ENCODE measurements at places on chromosomes 5 and 9. TPM values are rescaled to one million over a fixed set of nuclear protein-coding genes. Genes with fewer than 3 reads are reported as not detected.

GRCh38 chr5:144247131-144247530, 76.5 kb downstream of the KCTD16 start:
- no peak for DNase-seq

DNA sequence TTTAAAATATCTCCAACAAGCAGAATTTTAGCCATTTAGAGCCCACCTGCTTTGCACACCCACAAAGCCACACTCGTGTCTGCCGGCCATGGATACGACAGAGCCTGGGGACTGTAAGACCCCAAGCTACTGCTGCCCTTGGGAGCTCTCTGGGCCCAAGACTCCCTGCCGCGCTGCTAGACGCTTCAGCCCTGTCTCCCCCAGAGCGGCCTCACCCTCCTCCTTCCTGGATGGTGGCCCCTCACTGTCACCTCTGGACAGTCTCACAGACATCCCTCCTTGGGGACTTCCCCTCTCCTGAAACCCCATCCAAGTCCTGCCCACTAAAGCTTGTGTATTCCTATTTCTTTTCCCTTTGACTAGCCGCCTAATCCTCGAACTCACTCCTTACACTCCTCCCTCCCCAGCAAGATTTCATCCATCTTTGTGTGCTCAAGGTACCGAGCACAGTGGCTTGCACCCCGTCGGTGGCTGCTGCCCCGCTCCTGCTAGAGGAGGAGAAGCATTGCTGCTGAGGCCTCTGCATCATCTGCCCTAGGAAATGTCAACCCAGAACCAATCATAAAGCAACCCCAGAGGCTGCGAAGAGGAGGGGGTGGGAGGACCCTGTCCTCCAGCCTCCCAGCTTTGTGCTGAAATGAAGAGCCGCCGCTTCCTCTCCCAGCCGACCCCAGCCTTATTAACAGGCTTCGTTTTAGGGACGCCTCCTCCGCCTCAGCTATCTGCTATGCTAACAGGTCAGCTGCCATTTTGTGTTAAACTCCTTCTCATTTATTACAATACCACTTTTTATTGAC, 71.2 kb downstream of the CFAP77 start:
- no peak for DNase-seq

IFNA2 gene
- not detected for polyA plus RNA-seq

GRCh38 chr9:127116088-127116726, 6.2 kb downstream of the ANGPTL2 start:
- DNase-seq: no peak

DNA sequence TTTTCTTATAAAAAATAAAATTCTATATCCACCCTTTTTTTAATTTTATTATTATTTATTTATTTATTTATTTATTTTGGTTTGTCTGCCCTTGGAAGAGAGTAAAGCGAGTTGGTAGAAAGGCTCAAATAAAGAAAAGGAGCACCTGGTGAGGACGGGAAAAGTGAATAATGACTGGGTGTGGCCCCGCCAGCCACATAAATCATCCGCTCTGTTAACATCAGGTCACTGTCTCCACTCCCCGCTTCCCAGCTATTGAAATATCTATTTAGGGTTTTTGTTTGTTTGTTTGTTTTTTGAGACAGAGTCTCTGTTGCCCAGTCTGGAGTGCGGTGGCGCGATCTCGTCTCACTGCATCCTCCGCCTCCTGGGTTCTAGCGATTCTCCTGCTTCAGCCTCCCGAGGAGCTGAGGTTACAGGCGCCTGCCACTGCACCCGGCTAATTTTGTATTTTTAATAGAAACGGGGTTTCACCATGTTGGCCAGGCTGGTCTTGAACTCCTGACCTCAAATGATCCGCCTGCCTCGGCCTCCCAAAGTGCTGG, 844 bp downstream of the POLR3G start:
- DNase-seq: no peak

DNA sequence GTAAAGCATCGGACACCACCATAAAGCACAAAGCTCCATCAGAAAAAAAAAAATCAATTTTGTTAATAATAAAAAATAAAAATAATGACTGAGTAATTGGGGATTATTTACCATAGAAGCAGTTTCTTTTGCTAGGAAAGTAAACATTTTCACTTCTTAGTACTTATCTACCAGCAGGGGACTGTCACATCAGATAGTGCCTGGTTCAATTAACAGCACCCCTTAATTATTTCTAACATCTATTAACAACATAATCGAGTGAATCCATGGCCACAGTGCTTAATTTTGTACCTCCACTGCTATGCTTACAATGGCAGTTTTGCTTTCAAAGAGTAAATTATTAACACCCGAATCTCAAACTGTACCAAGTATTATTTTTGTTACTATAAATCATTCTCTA, 221.7 kb downstream of the SMARCA2 start:
- no peak for DNase-seq

DNA sequence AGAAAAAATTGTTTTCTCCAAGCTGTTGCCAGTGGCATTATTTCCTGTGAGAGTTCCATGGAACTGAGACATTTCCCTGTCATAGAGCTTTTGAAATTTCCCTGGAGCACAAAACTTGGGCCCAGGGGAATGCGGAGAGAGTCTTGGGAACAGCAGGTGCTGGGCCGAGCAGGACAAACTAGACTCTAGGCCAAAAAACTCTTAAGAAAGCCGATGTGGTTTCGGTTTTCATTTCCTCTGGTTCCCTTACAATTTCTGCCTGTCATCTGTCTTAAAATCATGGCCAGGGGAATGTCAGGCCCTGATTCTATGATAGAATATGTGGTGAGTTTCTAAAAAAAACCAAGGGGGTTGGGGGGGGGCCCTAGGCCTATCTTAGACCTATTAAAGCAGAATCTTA, 4.6 kb downstream of the SLC35A4 start:
- no peak for DNase-seq

ZNF300 gene
- 53.0 TPM for polyA plus RNA-seq

SVEP1 gene
- polyA plus RNA-seq: 6.2 TPM

- DNase-seq: no peak
Measured at GRCh38 chr5:165296401-165297130, 1791.1 kb downstream of the MAT2B start.

- DNase-seq: peak; percentile 31
Measured at GRCh38 chr5:170638454-170639220, 134.8 kb downstream of the KCNIP1 start.

GRCh38 chr5:33631786-33632185, 191.0 kb downstream of the TARS1 start:
- no peak for DNase-seq

FAM163B gene
- 0.12 TPM for polyA plus RNA-seq

GRCh38 chr9:33135470-33135958, 31.6 kb downstream of the B4GALT1 start:
- no peak for DNase-seq

PAPPA gene
- polyA plus RNA-seq: 3.5 TPM

- DNase-seq: no peak
Measured at GRCh38 chr9:93054758-93055704, 3.5 kb upstream of the SUSD3 start.

DNA sequence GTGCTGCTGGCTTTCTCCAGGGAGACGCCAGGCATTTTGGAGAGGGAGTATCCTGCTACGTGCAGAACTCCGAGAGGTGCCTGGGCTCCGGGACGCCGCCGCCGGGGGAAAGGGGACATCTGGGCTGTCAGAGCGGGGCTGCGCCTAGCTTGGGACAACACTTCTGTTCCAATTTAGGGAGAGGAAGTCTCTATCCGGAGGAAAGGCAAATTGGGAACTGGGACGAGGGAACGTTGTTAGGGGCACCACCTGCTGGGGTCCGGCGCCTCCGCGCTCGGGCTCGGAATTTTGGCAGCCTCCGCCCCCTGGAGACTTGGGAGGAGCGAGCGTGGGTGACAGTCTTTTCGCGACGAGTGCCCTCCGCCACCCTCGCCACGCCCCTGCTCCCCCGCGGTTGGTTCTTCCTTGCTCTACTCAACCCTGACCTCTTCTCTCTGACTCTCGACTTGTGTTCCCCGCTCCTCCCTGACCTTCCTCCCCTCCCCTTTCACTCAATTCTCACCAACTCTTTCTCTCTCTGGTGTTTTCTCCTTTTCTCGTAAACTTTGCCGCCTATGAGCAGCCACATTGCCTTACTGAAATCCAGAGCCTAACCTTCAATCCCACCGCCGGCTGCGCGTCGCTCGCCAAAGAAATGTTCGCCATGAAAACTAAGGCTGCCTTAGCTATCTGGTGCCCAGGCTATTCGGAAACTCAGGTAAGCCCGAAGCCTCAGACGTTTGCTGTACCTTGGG, 1.6 kb downstream of the TSLP start:
- peak; percentile 20 for DNase-seq

DNA sequence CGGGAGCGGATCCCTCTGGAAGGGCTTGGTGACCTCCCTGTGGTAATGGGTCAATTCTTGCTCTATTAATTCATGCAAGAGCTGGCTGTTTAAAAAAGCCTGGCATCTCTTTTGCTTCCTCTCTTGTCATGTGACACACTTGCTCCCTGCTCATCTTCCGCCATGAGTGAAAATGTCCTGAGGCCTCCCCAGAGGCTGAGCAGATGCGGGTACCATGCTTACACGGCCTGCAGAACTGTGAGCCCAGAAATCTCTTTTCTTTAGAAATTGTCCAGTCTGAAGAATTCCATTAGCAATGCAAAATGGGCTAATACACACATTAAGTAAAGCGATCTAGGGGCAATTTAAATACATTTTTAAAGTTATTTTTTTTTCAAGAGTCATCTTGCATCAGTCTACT, 48.7 kb upstream of the CDK20 start:
- no peak for DNase-seq

UAP1L1 gene
- 6.9 TPM for polyA plus RNA-seq

DNA sequence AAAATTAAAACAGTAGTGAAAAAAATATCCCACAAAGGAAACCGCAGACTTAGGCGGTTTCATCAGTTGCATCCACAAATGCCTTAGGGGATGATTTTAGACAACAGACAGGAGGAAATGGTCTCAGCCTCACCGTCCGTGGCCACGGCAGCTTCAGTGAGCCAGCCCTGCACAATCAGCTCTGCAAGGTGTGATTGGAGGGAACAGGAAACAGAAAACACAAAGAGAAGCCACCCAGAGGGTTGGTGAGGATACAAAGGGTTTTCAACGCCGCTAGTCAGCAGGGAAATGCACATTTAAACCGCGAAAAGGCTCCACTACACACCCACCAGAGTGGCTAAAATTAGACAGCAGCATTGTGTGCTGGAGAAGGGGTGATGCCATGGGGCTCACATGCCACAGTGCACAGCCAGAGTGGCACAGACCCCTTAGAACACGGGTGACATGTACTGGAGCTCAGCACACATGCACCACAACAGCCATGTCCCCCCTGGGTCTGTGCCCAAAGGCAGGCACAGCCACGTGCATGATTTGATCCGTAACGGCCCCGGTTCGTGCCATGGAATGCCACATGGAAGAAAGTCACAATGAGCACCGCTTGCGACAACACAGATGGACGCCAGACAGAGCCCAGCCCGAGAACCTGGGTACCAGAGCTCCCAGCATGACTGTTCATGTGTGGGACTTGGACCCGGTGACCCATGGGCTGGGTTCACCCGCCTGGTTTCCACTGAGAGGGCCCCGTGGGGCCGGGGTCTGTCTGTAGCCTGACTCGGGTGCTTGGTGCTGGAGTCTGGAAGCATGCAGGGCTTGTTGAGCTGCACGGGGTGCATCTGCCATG, 18.3 kb upstream of the TERT start:
- DNase-seq: no peak

DNA sequence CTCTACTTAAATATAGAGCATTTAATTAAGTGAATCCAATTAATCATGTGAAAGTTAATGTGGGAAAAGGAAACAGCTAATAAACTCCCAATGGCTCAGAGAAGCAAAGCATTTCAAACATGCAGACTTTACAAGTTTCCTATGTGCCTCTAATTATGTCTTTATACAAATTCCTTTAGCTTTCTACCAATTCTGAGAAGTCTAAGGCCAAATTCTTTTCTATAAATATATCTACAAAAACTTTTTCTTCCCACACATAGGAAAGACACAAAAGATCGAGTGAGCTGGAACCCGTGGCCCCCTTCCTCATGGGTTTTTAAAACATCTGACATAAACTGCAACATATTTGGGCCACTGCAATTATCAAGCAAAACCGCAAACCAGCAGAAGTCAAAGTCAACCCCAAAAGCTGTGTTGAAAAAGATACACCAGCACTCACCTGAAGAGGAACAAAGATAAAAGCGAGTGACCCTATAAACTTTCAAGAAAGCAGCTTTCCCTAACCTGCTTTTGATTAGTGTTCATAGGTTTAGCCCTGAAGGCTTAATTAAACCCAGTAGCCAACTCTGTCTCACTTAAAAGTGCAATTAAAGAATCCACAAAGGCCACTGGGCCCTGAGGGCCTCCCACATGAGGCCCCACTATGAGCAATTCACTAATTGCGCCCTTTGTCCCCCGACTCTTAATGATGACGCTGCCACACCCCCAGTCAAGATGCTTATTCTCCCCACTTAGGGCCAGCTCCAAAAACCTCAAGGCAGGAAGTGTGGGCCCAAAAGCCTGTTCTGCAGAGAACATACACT, 12.1 kb downstream of the SEMA5A start:
- DNase-seq: no peak

GPR150 gene
- polyA plus RNA-seq: 0.07 TPM

DNA sequence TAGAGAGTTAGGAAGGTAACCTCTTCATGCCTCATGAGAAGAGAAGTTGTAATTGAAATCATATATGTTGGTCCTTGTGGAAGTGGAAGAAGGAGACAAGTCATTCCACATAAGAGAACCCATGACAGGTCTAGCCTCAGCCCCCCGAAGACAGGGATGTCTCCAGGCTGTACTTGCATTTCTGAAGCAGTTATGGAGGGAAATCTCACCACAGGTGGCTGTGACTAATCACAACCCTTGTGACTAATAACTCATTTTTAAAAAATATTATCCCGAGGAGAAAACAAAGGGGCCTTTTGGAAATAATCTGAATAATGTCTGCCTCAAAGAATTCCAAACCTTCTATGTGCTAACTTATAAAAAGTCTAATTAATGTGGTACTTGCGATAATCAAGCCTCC, 262.1 kb upstream of the RPS23 start:
- no peak for DNase-seq

GRCh38 chr5:7794823-7795222, 56.1 kb downstream of the CFAP90 start:
- DNase-seq: no peak

DNA sequence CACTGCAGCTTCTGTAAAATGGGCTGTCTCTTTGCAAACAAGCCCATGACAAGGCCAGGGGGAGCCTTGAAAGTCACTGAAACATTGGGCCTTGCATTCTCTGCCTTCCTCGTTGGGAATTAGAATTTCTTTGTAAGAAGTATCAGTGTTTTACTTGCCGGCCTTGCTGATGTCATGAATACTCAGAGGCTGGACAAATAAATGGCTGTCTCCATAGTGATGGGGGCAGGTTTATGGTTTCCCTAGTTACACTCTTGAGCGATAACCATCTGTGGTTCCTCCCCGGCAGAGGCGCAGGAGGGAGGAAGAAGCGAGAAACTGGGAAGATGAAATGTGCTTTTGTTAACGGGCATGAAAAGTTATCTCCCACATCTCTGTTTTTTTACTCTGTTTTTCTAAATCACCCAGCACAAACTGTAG, 272.7 kb upstream of the PANK3 start:
- peak; percentile 84 for DNase-seq

IZUMO3 gene
- polyA plus RNA-seq: not detected

LHX6 gene
- 3.5 TPM for polyA plus RNA-seq
